ENCODE measurements at places on chromosomes 2 and 18. TPM values are rescaled to one million over a fixed set of nuclear protein-coding genes. Genes with fewer than 3 reads are reported as not detected.
A peak's percentile ranks its signal among the peaks of the same experiment; 100 is the strongest.

DNA sequence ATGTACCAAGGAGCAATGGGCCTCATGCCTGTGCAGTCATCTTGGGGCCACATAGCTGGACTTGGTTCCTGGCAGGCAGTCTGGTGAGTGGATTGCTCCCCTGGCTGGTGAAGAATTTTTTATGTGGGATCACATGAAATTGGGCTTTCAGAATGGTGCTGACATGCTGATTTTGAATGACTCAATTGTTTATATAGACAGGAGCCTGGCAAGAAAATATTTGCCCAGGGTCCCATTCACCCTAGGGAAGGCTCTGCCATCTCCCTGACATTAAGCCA lies 266.9 kb downstream of the DYSF start:
- H3K4me1 ChIP-seq = no peaks in the 10 kb centered on the region
- H3K36me3 ChIP-seq = no peaks in the 10 kb centered on the region
- H3K27me3 ChIP-seq = no peaks in the 10 kb centered on the region
- H3K27ac ChIP-seq = no peak overlapping the region
- no peak overlapping the region for H3K4me3 ChIP-seq

- H3K27ac ChIP-seq = no peak overlapping the region
- peaks cover 49% of the 10 kb centered on the region for H3K4me1 ChIP-seq
- H3K36me3 ChIP-seq = peaks cover 29% of the 10 kb centered on the region
- no peak overlapping the region for H3K4me3 ChIP-seq
- H3K27me3 ChIP-seq = peaks cover 26% of the 10 kb centered on the region
Observed at GRCh38 chr2:134262684-134263083, 8.8 kb downstream of the MGAT5 start.

Gene PTGR3
- 26.1 TPM for polyA plus RNA-seq

GRCh38 chr18:48815179-48815515 lies 135.6 kb downstream of the SMAD7 start:
- DNase-seq = no peak
- H3K27ac ChIP-seq = peak overlapping the region; percentile 96
- peaks cover 11% of the 10 kb centered on the region for H3K36me3 ChIP-seq
- peaks cover 81% of the 10 kb centered on the region for H3K4me1 ChIP-seq
- peaks cover 10% of the 10 kb centered on the region for H3K27me3 ChIP-seq
- peak overlapping the region; percentile 64 for H3K4me3 ChIP-seq

GRCh38 chr2:69721022-69721421 lies 20.9 kb upstream of the ANXA4 start:
- DNase-seq = no peak
- H3K36me3 ChIP-seq = no peaks in the 10 kb centered on the region
- peaks cover 4% of the 10 kb centered on the region for H3K4me1 ChIP-seq
- no peak overlapping the region for H3K27ac ChIP-seq
- H3K27me3 ChIP-seq = peaks cover 2% of the 10 kb centered on the region

Gene ANO7
- 0.40 TPM for polyA plus RNA-seq

GRCh38 chr2:28390241-28390745 lies 2.4 kb upstream of the FOSL2 start:
- H3K27ac ChIP-seq = no peak overlapping the region
- peak overlapping the region; percentile 94 for H3K4me3 ChIP-seq
- H3K4me1 ChIP-seq = peaks cover 23% of the 10 kb centered on the region
- peak; percentile 92 for DNase-seq

DNA sequence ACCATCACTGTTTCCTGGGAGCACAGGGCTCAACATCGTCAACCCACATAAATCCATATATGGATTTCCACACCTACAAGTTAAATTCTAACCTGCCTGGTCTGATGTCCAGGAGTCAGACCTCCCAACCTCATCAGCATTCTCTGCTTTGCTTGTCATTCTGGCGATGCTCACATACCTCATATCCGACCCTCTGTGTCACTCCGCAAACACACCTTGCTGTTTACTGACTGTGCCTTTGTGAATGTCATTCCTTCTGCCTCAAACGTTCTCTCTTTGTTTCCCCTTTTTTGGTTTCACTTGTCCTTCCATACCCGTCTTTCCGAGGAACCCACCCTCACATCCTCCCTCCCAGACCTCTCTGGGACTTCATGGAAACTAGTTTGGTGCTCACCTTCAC lies 187.1 kb downstream of the ACTR3 start:
- no peaks in the 10 kb centered on the region for H3K4me1 ChIP-seq
- no peak overlapping the region for H3K4me3 ChIP-seq
- H3K27me3 ChIP-seq = peaks cover 6% of the 10 kb centered on the region
- H3K36me3 ChIP-seq = no peaks in the 10 kb centered on the region
- no peak for DNase-seq

Gene ZNF804A
- 0.03 TPM for polyA plus RNA-seq

Gene UGT1A6
- polyA plus RNA-seq = not detected

- H3K27ac ChIP-seq = no peak overlapping the region
- no peaks in the 10 kb centered on the region for H3K4me1 ChIP-seq
- no peak overlapping the region for H3K4me3 ChIP-seq
- H3K27me3 ChIP-seq = no peaks in the 10 kb centered on the region
- peaks cover 31% of the 10 kb centered on the region for H3K36me3 ChIP-seq
Observed at GRCh38 chr2:95087379-95087778, 34.2 kb downstream of the MRPS5 start.

Gene YWHAQ
- polyA plus RNA-seq = 406 TPM

DNA sequence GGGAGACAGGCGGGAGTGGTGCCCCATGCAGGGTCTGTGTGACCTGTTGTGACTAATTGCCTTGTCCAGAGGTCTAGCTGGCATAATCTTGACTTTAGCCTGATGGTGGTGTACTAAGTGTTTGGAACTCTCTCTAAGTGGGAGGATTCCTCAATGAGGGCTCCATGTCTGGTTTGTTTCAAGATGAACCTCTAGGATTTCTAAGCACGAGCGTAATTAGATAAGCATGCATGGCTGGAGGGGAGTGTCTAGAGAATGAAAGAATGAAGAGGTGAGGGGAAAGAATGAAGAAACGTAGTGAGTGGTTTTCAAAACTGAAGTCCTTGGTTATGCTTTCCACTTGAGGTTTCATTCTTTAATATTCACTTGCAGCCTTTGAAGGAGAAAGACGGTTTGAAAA lies 833.2 kb upstream of the GYPC start:
- no peak for DNase-seq
- H3K4me1 ChIP-seq = no peaks in the 10 kb centered on the region
- no peaks in the 10 kb centered on the region for H3K27me3 ChIP-seq
- H3K27ac ChIP-seq = no peak overlapping the region

- no peak for DNase-seq
- H3K27ac ChIP-seq = no peak overlapping the region
- H3K4me1 ChIP-seq = no peaks in the 10 kb centered on the region
- H3K4me3 ChIP-seq = no peak overlapping the region
Observed at GRCh38 chr2:198465970-198466369, 661.6 kb downstream of the PLCL1 start.

DNA sequence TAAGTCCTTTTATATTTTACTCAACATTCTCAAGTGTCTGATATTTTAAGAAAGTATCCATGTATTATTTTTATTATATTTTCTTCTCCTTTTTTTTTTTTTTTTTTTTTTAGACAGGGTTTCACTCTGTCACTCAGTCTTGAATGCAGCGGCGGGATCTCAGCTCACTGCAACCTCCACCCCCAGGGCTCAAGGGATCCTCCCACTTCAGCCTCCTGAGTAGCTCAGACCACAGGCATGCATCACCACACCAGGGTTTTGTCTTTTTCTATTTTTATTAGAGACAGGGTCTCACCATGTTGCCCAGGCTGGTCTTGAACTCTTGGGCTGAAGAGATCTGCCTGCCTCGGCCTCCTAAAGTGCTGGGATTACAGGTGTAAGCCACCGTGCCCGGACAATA lies 212.1 kb downstream of the TCF4 start:
- DNase-seq = no peak
- peaks cover 4% of the 10 kb centered on the region for H3K36me3 ChIP-seq
- H3K4me3 ChIP-seq = no peak overlapping the region
- no peak overlapping the region for H3K27ac ChIP-seq

Gene MAP3K19
- not detected for polyA plus RNA-seq

Gene SERPINB7
- polyA plus RNA-seq = not detected

- no peaks in the 10 kb centered on the region for H3K4me1 ChIP-seq
- H3K27me3 ChIP-seq = peaks cover 4% of the 10 kb centered on the region
- DNase-seq = no peak
Observed at GRCh38 chr2:169659320-169659719, 34.9 kb downstream of the CFAP210 start.

Gene CXCR2
- 34.2 TPM for polyA plus RNA-seq

GRCh38 chr18:808502-808901 lies 3.5 kb downstream of the YES1 start:
- peak overlapping the region; percentile 71 for H3K4me3 ChIP-seq
- peak; percentile 68 for DNase-seq
- no peaks in the 10 kb centered on the region for H3K36me3 ChIP-seq
- peaks cover 38% of the 10 kb centered on the region for H3K27me3 ChIP-seq
- H3K4me1 ChIP-seq = peaks cover 86% of the 10 kb centered on the region

GRCh38 chr18:6210349-6211173 lies 204.2 kb downstream of the L3MBTL4 start:
- peaks cover 10% of the 10 kb centered on the region for H3K36me3 ChIP-seq
- no peak for DNase-seq
- no peak overlapping the region for H3K27ac ChIP-seq

Gene PJVK
- not detected for polyA plus RNA-seq

Gene RTP5
- not detected for polyA plus RNA-seq

DNA sequence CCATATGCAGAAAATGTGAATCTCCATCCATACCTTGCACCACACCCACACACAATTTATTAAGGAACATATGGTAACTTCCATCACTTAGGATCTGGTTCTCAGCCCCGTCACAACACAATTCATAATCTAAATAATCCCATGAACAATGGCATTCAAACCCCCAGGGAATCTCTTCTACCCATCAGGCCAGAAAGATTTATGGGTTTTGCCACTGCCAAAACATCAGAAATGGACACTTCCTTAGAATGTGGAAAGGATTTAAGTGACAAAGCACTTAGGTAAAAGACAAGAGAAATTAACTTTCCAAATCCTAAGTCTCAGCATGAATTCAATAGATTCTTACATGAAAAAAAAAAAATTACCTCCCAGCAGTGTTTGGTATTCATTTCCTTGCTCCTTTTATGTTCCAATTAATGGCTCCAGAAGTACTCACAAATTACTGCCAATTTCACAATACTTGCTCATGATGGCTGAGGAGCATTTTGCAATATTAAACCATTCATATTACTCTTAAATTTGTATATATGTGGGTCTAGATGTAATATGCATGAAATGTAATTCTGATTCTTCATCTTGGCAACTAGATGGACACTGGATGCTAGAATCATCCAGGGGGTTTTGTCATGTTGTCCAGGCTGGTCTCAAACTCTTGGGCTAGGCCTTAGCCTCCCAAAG lies 56.5 kb upstream of the TMEM247 start:
- H3K4me3 ChIP-seq = no peak overlapping the region
- no peaks in the 10 kb centered on the region for H3K4me1 ChIP-seq
- no peak overlapping the region for H3K27ac ChIP-seq
- no peak for DNase-seq

- peak overlapping the region; percentile 88 for H3K4me3 ChIP-seq
- peak overlapping the region; percentile 87 for H3K27ac ChIP-seq
- peaks cover 3% of the 10 kb centered on the region for H3K36me3 ChIP-seq
- DNase-seq = peak; percentile 28
- peaks cover 66% of the 10 kb centered on the region for H3K4me1 ChIP-seq
Observed at GRCh38 chr18:63299837-63300745, 19.5 kb downstream of the BCL2 start.

Gene CD226
- polyA plus RNA-seq = 102 TPM

DNA sequence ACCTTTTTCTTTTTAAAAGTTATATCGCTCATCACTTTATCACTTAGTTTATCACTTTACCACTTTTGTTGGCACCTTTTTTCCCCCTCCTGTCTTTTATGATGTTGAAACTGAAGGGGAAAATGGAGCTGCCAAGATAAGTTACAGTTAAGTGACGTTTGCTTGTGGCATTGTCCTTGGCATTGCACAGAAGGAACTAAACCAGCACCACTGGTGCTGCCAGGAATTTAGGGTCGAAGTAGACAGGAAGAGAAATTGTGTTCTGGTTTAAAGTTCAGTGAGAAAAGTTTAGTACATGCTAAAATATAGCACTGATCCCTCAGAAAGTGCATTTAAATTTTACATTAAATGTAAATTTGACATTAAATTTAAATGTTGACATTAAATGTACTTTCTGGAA lies 49.9 kb downstream of the MYO1B start:
- H3K4me1 ChIP-seq = peaks cover 7% of the 10 kb centered on the region
- H3K36me3 ChIP-seq = no peaks in the 10 kb centered on the region
- H3K27ac ChIP-seq = no peak overlapping the region
- H3K4me3 ChIP-seq = no peak overlapping the region
- peaks cover 2% of the 10 kb centered on the region for H3K27me3 ChIP-seq
- no peak for DNase-seq

DNA sequence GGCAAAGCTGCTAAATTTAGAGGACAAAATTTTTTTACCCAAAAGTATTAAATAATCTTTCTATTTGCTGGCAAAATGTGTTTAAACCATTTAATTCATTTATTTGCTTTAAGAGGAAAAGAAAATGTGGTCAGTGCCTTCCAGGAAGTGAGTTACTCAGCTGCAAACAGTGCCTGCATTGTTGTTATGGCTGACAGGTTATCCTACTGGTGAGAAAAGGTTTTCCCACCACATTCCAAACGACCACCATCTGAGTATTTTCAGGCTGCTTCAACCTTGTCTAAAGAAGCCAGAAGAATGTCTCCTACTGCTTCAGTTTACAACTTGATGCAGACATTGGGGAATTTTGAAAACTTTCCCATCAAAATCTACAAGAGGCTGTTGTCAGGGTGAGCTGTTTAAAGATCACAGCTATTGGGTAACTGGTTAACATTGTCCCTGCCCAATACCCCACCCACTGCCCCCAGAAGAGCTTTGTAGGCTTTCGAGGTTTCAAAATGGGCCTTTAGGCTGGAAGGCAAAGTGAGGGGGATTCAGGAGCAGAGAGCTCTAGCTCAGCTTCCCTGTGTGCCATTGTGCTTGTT lies 461.3 kb upstream of the FANCL start:
- no peak overlapping the region for H3K4me3 ChIP-seq
- H3K27me3 ChIP-seq = no peaks in the 10 kb centered on the region
- H3K27ac ChIP-seq = no peak overlapping the region
- H3K4me1 ChIP-seq = no peaks in the 10 kb centered on the region
- H3K36me3 ChIP-seq = no peaks in the 10 kb centered on the region
- no peak for DNase-seq

- H3K27ac ChIP-seq = no peak overlapping the region
- no peaks in the 10 kb centered on the region for H3K4me1 ChIP-seq
- DNase-seq = no peak
- H3K36me3 ChIP-seq = no peaks in the 10 kb centered on the region
- no peak overlapping the region for H3K4me3 ChIP-seq
Observed at GRCh38 chr18:72762515-72763122, 105.2 kb downstream of the NETO1 start.

DNA sequence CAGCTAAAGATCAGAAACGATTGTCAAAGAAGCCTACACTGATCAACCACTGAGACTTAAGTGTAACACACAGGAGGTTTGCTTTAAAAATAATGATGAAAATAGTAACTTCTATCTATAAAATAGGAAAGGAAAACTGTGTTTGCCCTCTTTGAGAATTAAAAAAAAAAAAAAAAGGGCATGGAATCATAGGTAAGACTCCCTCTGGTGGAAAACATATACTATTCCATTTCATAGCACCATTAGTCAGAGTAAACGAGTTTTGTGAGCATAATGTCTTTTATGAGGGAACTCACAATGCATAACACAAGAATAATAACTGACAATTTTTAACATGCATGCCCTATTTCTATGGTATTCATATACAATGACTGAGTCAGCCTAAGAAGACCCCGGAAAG lies 36.3 kb downstream of the SLC35F5 start:
- H3K36me3 ChIP-seq = peaks cover 12% of the 10 kb centered on the region
- H3K4me3 ChIP-seq = no peak overlapping the region
- H3K4me1 ChIP-seq = peaks cover 14% of the 10 kb centered on the region
